Thoracic aorta (tissue), 2 donors: ENCODE measurements at places on chromosomes 4 and X.

DNA sequence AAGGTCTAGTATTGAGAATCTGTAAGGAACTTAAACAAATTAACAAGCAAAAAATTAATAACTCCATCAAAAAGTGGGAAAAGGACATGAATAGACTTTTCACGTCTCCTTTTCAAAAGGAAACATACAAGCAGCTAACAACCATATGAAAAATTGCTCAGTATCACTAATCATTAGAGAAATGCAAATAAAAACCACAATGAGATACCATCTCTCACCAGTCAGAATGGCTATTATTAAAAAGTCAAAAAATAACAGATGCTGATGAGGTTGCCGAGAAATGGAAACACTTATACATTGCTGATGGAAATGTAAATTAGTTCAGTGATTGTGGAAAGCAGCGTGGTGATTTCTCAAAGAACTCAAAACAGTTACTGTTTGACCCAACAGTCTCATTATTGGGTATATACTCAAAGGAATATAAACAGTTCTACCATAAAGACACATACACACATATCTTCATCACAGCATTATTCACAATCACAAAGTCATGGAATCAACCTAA, 410.4 kb upstream of the SMIM31 start:
- DNase-seq = no peak

- no peak for DNase-seq
Observed at GRCh38 chr4:65069177-65069576, 601.1 kb downstream of the EPHA5 start.

DNA sequence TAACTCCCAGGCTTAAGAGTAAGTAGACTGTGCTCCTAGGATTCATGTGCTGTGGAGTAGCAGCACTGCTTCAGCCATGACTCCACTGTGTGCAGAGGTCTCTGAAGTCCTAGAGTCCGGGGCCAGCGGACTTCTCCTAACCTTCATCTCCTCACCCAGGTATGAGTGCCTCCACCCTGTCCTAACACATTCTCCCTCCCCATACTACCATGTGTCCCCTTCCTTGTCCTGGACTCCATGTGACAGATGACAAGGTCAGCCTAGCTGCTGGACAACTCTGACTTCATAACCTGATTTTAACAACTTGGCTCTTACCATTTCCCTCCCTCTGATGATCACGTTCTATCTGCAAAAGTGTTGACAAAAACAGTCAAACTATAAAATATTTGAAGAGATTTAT, 16.7 kb downstream of the ASB11 start:
- no peak for DNase-seq

DNA sequence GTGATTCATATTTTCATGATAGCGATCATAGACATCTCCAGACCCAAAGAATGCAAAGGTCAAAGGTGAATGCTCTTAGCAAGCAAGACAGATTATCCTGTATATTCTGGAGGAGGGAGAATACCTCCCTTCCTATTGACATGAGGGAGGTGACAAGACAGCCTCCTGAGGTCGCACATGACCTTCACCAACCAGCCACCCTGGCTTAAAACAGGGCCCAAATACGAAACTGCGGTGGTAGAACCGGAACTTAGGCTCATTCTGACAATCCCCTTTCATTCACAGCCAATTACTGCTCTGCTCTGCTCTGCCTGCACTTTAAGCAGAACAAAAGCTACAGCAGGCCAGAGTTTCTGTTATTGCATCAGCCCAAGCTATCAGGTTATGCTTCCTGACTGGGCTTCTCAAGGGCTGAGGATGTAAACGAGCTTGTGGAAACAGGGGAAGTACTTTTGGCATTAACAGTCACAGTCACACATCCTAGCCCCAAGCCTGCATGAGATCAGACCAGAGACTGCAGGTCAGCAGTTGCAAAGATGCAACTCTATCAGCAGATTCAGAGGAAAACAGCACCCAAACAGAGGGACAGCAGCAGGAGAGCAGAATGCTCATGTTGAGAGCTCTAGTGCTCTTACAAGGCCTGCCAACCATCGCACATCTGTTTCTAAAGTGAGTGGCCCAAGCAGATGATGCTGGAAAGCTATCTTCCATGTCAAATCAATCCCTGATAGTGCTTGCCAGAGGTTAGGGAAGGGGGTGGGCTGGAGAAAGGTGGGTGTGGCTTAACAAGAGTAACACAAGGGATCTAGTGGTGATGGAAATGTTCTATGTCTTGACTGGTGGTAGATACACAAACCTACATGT, 51.3 kb upstream of the MAP3K15 start:
- no peak for DNase-seq

- no peak for DNase-seq
Observed at GRCh38 chr4:152579916-152580315, 44.0 kb upstream of the FBXW7 start.

GRCh38 chr4:176261481-176261880, 7.5 kb downstream of the ASB5 start:
- DNase-seq = no peak

DNA sequence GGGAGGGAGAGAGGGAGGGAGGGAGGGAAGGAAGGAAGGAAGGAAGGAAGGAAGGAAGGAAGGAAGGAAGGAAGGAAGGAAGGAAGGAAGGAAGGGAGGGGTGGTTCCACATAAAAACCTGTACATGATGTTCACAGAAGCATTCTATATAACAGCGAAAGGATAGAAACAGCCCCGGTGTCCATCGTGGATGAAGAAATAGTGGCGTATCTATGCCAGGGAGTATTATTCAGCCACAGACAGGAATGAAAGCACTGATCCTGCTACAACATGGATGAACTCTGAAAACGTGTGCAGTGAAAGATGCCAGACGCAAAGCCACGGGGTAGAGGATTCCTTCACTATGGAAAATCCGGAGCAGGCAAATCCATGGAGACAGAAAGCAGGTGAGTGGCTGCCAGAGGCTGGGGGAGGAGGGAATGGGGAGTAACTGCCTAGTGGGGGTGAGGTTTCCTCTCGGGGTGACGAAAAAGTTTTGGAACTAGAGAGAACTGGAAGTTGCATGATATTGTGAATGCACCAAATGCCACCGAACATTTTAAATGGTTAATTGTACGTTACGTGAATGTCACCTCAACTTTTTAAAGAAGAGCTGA, 92.2 kb downstream of the ABLIM2 start:
- DNase-seq = no peak

DNA sequence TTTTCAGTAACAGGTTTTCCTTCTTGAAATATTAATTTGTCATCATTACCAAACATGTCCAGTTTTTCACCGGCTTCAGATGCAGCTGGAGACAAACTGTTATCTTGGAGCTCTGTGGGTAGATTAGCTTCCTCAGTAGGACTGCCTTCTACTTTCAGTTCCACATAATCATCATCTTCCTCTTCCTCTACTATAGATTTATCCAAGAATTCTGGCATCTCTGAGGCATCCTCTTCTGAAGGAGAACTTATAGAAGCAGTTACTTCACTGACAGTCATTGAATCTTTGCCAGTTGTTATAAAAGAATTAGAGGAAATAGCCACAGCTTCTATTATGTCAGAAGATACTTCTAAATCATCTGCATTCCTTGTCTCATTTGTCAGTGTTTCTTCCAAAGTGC, 162.9 kb downstream of the LRBA start:
- DNase-seq = no peak

DNA sequence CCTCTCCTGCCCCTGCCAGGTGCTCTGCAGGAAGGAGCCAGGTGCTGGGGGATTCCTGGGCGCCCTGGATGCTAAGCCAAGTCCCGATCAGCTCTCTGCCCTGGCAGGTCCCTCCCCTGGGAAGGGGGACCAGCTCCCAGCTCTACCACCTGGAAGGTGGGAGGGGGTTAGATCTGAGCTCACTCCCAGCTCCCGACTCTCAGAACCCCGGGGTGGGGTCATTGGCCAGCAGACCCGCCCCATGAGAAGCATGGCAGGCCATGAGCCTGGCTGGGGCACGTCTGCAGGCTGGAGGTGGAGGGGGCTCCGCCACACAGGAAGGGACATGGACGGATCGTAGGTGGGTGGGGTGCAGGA, 83.4 kb upstream of the NKX1-1 start:
- DNase-seq = no peak

DNA sequence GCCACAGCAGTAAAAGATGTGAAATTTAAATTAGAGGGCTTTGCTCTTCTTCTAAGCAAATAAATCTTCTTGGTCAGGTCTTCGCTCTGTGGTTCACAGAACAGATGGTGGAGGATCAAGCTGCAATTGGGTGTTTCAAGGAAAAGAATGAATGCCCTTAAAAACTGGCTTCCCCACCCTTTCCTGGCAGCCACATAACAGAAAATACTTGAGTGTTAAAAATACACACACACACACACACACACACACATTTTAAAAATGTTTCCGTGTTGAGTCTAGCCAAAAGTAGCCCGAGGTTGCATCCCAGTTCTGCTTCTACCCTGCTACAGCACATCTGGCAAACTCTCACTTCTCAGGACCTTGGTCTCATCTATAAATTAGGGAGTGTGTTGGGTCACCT, 56.7 kb upstream of the FGFBP2 start:
- DNase-seq = no peak

- no peak for DNase-seq
Observed at GRCh38 chrX:153925739-153926551, at the start of gene ARHGAP4. Gene ARHGAP4 (minus strand): TSS chrX:153926264. CDS start chrX:153926202, 62 bp downstream.

DNA sequence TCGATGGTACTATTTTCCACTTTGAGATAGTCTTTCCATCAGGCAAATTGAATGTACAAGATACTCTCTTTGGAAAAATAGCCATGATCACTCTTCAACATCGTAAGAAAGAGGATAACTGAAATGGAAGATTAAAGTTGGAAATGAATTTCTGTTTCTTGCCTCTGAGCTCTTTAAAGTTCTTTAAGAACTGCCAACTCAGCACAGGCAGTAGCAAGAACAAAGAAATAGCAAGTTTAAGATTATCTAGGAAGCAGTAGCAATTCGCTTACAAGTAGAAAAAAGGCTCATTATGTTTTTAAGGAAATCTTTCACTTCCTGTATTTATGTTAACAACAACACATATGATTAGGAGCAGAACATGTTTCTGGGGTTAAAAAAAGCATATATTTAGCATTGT, 127.6 kb downstream of the CDS1 start:
- DNase-seq = no peak

GRCh38 chr4:176717237-176717636, 75.5 kb downstream of the VEGFC start:
- no peak for DNase-seq

DNA sequence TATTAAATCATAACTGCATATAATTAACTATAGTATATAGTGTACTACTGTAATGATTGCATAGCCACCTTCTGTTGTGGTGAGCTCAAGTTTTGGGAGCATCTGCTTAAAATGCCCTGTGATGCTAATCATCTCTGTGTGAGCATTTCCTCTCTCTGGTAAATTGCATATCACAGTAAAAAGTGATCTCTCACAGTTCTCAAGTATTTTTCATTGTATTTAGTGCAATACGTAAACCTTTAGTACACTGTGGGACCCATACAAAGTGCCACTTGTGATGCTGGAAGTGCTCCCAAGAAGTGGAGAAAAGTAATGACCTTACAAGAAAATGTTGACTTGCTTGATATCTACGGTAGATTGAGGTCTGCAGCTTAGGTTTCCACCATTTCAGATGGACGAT, 82.0 kb downstream of the WWC2 start:
- no peak for DNase-seq

DNA sequence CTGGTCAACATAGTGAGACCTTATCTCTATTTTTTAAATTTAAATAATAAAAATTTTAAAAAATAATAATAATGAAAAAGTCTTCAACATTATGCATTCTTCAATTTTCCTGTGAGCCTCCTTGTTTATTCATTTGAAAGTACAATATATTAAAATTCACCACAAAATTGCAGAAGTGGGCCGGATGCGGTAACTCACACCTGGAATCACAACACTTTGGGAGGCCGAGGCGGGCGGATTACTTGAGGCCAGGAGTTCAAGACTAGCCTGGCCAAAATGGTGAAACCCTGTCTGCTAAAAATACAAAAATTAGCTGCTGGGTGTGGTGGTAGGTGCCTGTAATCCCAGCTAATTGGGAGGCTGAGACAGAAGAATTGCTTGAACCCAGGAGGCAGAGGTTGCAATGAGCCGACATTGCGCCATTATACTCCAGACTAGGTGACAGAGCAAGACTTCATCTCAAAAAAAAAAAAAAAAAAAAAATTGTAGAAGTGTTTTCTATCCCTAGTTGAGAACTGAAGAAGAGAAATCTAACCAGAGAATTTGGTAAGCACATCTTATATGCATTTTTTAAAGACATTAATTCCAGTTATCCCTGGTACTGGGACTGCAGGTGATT, 56.9 kb downstream of the RBM47 start:
- DNase-seq = no peak

DNA sequence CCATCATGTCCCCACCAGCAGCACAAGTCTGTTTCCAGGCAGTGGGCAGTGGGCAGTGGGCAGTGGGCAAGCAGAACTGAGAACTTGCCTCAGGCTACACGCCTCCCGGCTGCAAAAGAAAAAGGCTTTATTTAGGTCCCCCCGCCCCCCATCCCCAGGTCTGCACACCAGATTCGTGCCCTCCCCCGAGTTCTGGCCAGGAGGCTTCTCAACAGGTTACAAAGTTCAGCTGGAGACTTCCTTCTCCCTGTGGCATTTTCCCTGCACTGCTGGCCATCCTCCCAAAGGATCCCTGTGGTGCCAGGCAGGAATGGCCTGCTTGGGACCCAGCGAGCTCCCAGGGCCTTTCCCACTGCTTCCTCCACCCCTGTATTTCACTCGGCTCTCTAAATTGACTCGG, 97.0 kb upstream of the TRIM2 start:
- DNase-seq = no peak

DNA sequence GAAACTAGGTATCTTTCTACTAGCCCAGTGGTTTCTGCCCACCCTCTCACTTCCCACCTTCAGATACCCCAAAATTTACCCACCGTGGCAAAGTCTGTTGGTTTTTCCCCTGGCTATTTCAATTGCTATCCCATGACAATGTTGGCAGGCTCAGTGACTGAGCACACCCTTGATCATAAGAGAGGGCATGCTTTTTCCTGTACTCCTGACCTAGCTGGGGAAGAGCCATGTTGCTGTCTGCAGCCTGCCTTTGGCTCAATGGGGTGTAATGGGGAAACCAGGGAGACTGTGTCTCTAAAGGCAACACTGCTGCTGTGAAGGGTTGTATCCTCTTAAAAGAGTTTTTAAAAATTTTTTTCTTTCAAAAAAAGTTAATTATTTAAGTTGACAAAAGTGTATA, 90.4 kb upstream of the CITED1 start:
- no peak for DNase-seq

GRCh38 chr4:78722320-78722719, 53.8 kb upstream of the BMP2K start:
- DNase-seq = no peak

DNA sequence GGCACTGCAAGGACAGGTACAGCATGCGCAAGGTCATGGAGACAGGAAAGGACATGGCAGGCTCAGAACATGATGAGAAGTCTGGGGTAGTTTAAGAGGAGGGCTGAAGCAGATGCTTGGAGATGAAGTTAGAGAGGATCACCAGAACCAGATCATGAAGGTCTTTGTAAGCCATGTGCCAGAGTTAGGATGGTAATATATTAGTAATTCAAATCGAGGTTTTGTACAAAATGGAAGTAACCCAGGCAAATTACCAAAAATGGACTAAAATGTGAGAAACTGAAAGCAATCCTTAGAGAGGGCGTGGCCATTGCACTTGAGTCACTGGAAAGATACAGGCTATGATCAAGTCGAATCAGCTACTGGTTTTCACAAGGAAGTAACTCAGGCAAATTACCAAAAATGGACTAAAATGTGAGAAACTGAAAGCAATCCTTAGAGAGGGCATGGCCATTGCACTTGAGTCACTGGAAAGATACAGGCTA, 13.5 kb downstream of the RXFP1 start:
- DNase-seq = no peak

- no peak for DNase-seq
Observed at GRCh38 chr4:54014666-54015160, 49.7 kb downstream of the CHIC2 start.

GRCh38 chrX:136030303-136031191, 45.3 kb downstream of the SLC9A6 start:
- DNase-seq = no peak
